ENCODE measurements at places on chromosomes 13 and 19.

GRCh38 chr13:45436332-45436731 is 18.2 kb upstream of the SLC25A30 start:
- DNase-seq: no peak

DNA sequence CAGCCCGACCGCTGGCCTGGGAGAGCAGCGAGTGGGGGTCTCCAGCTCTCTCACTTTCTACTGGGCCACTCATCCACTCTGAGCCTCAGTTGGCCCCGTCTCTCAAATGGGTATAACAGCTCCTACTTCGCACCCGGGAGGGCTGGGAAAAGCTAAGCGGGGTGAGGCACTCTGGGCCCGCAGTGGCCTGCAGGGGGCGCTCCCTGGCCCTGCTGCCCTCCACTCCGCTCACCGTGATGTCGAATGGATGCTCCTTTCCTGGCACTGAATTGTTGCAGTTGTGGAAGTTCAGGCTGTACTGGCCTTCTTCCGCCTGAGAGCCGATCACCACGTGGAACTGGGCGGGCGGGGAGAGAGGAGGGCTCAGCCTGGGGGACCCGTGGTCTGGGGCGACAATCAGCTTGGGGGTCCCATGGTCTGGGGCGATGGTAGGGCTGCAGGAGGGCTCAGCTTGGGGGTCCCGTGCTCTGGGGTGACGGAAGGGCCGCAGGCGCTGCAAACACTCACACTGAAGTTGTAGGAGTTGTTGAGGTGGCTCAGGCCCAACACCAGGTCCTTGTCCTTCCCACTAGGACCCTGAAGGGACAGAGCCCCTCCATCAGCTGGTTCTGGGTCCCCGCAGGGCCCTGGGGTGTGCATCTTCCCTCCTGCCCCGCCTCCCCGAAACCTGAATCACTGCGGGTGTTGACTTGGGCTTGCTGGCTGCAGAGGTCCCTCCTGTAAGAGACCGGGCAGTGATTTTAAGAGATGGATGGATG is 3.9 kb downstream of the GPR108 start:
- no peak for DNase-seq

GRCh38 chr13:42398533-42398932 is 126.6 kb downstream of the AKAP11 start:
- no peak for DNase-seq

- DNase-seq: no peak
These were observed 181.0 kb upstream of the GPR12 start for GRCh38 chr13:26941345-26942174.

DNA sequence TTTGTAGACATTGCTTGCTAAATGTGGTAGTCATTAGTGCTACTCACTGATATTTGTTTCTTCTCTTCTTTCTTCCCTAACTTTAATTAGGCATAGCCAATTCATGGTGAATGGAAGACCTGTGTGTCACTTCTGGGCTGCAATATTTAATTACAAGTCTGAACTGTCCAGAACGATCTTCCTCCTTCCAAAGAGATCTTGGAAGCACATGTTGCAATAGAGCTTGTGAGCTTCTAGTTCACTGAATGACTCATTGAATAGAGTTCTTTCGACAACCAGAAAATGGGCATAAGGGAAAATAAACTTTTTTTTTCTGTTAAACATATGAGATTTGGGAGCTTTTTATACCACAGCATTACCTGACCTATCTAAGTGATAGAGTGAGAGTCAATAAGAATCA is 1264.6 kb downstream of the PCDH9 start:
- no peak for DNase-seq

- no peak for DNase-seq
These were observed 36.1 kb downstream of the CRTC1 start for GRCh38 chr19:18719541-18719940.

GRCh38 chr19:57282011-57282643 is 1.8 kb downstream of the ZNF460 start:
- no peak for DNase-seq

DNA sequence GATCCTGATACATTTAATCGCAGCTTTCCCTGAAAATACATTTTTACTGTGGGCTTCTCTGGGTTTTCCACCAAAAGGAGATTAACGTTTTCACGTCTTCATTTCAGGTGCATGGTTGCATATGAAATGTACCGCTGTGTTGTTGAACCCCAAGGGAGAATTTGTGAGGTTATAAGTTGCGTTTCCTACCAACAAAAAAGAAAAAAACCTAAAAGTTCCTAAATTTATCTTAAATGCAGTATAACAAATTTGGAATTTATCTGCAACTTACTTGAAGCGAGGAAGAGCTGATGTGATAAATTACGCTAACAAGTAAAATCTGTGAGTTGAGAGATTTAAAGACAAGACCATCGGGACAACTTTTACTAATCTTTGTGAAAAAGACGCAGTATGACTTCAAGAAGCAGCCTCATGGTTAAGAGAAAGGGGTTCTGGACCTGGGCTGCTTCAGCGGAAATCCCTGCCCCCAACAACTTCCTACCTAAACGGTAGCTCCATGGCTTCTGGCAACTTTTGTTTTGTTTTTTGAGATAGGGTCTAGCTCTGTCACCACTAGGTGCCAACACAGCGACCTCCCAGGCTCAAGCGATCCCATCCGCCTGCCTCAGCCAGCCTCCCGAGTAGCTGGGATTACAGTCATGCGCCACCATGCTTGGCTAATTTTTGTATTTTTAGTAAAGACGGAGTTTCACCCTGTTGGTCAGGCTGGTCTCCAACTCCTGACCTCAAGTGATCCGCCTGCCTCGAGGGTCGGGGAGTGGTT is 958 bp upstream of the OBI1 start:
- DNase-seq: no peak

DNA sequence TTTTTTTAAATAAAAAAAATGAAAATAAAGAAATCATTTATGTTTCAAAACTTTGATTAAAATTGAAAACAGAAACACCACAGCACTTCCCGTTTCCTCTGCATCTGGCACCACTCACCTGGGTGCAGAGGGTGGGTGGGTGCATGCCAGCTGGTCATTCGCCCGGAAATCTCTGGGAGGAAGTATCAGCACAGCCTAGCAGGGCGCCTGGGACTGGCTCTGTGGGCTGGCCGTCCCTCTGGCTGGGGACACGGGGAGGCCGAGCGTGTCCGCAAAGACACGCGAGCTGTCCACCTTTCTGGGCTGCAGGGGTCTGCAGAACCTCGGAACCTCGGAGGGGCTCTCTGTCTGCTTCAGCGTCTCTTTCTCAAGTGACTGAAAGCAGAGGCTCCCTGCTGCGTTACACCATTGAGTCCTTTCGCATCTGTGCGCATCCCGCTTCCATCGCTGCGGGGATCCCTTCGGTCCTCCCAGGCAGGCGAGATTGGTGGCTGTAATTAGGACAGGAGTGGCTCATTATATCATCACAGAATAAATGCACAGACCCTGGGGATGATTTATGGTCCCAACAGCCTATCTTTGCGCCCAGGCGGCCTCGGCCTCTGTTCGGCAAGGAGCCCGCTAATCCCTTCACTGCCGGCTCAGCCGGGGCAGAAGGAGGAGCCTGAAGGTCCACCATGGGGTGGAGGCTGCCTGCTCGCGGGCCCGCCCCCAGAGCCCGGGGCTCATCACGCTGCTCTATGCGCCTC is 17.2 kb downstream of the CRTC1 start:
- peak; percentile 96 for DNase-seq

GRCh38 chr19:11479898-11480714 is 740 bp downstream of the ELAVL3 start:
- DNase-seq: no peak

GRCh38 chr13:73939071-73939380 is 195.2 kb downstream of the KLF12 start:
- no peak for DNase-seq

GRCh38 chr19:40143612-40144011 is 47.6 kb upstream of the MAP3K10 start:
- peak; percentile 69 for DNase-seq

DNA sequence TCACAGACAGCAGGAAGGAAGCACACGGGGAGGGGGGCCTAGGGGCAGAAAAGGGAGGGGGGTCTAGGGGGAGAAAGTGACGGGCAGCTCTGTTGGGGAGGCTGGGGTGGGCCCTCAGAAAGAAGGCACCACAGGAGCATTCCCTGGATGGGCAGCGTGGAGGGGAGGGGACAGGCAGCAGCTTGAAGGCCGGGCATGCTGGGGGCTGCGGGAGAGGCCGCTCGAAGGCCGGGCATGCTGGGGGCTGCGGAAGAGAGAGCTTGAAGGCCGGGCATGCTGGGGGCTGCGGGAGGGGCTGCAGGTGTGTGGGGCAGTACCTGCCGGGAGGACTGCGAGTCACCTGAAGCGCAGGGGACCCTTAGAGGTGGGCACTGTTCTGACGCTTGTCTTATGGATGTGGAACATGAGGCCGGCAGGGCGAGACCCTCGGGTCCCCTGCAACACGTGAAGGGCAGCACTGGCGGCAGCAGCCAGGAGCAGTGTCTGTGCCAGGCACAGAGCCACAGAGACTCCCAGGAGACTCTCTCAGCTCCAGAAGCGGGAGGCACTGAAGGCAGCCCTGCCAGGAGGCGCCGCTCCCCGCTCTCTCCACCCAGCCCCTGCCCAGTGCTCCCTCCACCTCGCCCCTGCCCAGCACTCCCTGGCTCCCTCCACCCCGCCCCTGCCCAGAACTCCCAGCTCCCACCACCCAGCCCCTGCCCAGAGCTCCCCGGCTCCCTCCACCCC is 13.3 kb downstream of the ZNF787 start:
- no peak for DNase-seq

GRCh38 chr19:56934438-56935090 is 94.0 kb upstream of the PEG3 start:
- no peak for DNase-seq

DNA sequence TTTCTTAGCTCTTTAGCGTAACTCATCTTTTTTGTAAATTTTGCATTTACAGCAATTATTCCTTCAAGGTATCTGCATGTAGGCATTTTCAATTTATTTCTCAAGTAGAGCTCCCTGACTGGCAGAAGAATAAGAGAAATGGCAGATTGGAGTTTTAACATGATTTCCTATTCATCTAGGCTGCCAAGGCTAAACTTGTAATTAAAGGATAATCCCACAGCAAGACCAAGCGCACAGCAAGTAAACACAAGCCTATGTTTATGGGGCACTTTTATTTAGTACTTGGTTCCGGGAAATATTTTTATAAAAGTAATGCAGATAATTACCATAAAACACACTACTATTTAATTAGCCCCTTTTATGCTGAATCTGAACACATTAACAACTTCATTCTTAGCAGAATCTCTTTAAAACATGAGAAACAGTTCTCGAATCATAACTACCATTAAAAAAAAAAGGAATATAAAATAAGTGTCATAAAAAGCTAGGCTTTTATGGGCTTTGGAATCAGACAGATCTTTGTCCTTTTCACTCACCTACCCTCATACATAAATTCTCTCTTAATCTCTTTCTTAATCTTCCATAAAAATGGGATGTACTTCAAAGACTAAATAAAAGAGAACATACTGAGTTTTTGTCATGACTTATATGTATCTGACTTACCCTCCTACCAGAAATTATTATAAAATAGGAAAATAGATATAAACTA is 961.6 kb upstream of the MIR17HG start:
- no peak for DNase-seq

DNA sequence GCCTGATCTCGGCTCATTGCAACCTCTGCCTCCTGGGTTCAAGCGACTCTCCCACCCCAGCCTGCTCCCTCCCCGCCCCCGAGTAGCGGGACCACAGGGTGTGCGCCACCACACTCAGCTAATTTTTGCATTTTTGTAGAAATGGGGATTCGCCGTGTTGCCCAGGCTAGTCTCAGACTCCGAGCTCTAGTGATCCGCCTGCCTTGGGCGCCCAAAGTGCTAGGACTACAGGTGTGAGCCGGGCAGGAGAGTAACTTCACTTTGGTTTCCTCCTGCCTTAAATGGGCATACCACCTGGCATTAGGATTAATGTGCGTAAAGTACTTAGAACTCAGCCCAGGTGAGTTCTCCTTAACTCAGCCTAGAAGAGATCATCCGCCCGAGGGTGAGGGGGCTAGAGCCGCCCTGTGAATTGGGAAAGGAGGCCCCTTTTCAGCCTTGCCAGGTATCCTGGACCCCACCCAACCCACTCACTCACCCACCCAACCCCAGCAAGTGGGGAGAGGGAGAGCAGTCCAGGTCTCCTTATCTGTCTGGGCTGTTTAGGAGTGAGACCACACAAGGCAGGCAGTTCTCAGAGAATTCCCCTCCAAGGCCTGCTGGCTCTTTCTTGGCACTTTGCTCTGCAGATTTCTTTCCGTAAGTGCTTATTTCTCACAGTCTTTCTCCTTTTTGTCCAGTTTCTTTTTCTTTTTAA is 1.2 kb upstream of the ZFP36 start:
- no peak for DNase-seq
